ENCODE measurements at places on chromosomes 2 and 18.

DNA sequence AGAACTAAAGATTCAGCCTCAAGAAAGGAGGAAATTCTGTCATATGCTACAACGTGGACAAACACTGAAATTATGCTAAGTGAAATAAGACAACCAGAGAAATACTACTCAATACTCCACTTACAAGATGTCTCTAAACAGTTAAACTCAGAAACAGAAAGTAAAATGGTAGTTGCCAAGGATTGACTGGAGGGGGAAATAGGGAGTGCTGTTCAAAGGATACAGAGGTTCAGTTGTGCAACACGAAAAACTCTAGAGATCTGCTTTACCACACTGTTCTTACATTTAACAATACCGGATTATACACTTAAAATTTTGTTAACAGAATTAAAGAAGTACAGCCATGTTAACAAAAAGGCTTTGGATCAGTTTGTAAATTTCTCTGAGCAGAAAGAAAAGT, 39.8 kb upstream of the C2orf15 start:
- DNase-seq: no peak

DNA sequence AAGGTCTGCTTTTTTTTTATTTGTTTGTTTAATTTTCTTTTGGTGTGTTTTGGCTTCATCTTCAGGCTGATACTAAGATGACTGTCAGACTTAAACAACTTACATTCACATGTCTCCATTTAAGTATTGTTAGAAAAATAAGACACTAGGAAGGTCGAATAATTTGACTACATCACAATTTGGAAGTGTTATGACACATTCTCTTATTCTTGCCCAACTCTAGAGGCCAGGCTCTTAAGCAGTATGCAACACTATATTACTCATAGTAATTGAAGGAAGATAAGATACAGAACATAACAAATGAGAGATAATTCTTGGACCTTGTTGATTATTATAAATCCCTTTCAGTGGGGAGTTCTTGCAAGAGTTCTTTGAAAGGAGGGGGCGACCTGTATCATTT, 295.3 kb upstream of the COL3A1 start:
- DNase-seq: no peak

DNA sequence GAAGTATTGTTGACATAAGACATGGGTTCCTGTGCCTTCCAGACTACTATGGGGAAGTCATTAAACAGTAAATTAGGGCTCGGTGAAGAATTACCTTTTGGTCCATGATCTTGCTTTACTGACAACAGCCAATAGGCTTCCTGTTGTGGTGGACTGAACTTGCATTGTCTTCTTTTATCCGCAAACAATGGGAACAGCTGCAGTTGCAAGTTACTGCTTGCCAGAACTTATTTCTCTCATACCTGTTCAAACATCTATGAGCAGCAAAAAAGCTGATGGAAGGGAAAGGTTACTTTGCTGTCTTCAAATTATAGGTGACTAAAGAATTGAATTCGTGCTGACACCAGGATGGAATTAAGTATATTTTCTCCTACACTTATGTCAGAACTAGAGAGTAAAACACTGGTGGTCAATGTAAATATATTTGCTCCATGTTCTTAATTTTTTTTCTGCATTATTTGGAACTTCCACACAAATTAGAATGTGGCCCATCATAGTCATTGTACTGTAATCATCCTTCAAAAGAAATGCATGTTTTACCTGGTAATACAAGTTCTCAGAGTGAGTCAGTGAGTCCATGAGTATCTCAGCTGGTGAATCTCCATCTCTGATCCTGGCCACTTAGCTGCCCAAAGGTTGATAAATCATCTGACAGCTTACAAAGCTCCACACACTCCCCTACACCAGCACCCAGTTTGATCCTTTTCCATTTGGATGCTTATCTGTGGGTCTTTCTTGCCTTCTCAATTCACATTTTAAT, 37.3 kb upstream of the RNF152 start:
- no peak for DNase-seq

- no peak for DNase-seq
Observed at GRCh38 chr2:205699515-205700289, 17.4 kb downstream of the NRP2 start.

DNA sequence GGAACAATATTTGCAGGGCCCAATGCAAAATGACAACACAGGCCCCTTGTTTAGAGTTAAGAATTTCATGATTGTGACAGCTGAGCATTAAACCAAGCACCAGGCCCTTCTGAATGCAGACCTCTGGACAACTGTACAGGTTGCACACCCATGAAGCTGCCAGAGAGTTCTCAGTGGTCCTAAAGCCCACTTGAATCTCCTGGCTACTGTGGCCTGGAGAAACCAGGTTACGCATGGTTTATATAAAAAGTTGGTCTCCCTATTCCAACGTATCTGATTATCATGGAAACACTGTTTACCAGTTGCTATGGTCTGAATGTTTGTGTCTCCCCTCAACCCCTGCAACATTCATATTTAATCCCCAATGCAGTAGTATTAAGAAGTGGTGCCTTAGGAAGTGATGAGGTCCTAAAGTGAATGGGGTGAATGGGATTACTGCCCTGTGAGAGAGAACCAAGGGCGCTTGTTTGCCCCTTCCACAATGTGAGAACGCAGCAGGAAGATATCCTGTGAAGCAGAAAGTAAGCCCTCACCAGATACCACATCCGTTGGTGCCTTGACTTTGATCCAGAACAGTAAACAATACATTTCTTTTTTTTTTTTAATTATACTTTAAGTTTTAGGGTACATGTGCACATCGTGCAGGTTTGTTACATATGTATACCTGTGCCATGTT, 48.0 kb upstream of the ANXA4 start:
- DNase-seq: peak; percentile 22

- no peak for DNase-seq
Observed at GRCh38 chr2:74824679-74825078, 9.2 kb upstream of the HK2 start.

GRCh38 chr2:190576573-190576972, 42.1 kb upstream of the NEMP2 start:
- no peak for DNase-seq

- DNase-seq: no peak
Observed at GRCh38 chr2:220764171-220764570, 807.9 kb downstream of the EPHA4 start.

DNA sequence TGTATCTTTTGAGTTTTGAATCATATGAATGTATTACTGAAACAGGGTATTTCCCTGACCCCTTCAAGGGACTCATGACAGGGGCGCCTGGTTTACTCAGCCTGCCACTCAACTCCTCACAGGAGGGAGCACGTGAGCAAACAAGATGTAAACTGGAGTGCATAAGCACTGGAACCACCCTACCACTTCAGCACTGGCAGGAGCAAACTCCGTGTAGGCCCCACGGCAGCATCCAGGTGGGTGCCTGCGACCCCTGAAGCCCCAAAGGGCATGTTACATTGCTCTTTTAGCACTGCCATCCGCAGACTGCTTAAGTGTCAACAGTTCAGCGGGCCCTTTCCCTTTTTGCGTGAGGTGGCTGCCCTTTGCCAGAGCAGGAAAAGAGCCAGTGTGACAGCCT, 8.2 kb upstream of the DAPL1 start:
- no peak for DNase-seq

DNA sequence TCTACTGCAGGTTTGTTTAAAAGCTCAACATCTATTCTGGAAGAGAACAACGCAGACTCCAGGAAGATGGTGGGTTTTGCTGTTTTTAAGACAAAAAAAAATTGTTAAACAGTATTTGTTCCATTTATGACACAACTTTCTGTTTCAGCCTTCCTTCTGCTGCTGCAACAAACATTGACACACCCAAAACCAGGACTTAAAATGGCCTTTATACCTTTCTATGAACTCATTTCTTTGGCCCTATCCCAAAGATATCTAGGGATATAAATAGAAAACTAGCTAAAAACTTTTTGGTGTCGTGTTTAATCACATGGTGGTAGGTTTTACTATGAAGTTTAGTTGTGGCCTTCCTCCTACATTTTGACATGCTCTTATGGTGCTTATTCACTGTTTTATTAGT, 964 bp upstream of the GALNT3 start:
- no peak for DNase-seq

- DNase-seq: peak; percentile 12
Observed at GRCh38 chr2:179861416-179862067, at the start of gene ZNF385B. TSS of gene ZNF385B (minus strand) at chr2:179861612.

- no peak for DNase-seq
Observed at GRCh38 chr2:220674033-220674432, 898.1 kb downstream of the EPHA4 start.

- no peak for DNase-seq
Observed at GRCh38 chr2:145593991-145594614, 1074.2 kb upstream of the ZEB2 start.

DNA sequence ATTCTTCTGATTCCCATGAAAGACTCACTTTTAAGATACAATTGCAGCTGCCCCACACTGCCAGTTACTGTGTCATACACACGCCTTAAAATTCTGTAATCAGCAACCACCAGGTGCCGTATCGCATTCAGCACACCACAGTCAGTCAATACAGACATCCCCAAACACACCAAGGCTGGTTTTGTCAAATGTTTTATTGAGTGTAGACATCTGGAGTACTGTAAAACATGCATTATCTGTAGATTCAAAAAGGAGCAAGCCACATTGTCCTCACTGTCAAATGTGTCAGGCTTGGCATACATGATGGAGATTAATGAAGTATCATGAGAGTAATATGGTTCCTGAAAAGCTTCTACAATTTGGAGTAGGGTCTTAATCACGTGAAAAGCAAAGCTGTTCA, 109.7 kb upstream of the SP3 start:
- no peak for DNase-seq

DNA sequence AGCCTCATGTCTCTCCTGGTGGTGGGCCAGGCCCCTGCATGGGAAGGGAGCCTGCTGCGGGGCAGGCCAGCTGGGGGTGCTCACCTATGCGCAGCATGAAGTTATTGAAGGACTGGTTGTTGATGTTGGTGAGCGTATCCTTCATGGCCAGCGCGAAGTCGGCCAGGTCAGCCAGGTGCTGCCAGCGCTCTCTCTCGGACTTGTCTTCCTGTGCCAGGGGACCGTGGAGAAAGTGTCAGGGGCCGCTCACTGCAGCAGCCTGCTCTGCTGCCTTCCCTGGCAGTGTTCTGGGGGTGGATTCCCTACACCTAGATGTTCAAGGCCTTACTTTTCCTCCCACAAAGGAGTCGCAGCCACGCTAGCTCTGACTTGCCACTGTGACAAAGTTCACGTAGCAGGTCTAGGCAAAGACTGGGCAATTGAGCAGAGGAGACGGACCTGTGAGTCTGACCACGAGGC, 28.2 kb downstream of the CENPO start:
- DNase-seq: no peak

DNA sequence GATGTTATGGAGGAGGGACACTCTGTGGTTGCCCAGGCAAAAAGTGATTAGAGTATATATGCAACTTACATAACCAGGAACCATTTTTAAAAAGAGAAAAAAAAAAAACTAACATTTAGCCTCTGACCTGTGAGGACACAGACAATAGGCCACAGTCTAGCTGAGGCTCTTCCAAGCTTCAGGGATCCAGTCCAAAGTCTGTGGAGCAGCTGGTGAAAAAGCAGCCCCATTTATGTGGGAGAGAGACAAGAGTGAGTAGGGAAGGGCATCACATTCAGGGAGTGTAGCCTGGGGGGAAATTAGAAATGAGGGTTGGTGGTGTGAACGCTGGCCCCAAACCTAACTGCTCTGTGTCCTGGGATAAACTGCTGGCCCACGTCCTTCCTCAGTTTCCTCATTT, 122.8 kb downstream of the MYO5B start:
- no peak for DNase-seq

Measured in stimulated activated CD4-positive, alpha-beta T cell treated with anti-CD3 and anti-CD28 coated beads, Interleukin-15, amount 100 ng/mL, for 24 hours (primary cell).